ENCODE measurements at places on chromosomes 4 and X.

- no peak for DNase-seq
Measured at GRCh38 chr4:4841156-4841555, 18.3 kb upstream of the MSX1 start.

DNA sequence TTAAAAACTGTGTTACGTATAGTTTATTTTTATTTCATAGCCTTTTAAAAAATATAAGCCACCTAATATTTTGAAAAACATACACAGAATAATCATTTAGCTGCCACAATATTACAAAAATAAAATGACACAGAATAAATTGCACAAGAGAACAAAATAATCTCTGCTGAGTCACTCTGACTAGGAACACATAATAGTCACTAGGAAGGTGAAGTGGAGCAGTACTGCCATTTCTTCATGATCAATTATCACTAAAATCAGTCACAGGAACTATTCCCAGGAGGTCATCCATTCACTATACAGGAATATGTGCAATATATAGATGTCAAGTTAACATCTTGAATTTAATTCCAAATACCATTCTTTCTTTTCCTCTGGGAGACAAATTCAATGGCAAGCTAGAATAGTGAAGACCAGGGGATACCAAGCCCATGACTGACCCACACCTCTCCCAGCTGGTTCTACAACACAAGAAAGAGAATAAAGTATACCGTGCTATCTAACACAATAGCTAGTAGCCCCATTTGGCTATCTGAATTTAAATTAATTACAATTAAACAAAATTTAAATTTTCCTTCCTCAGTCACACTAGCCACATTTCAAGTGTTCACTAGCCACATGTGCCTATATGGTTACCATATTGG lies 5.9 kb downstream of the SMIM43 start:
- no peak for DNase-seq

GRCh38 chr4:168139336-168139735 lies 47.0 kb downstream of the ANXA10 start:
- DNase-seq: no peak

- no peak for DNase-seq
Measured at GRCh38 chr4:76947369-76947768, 2.2 kb upstream of the SEPTIN11 start.

DNA sequence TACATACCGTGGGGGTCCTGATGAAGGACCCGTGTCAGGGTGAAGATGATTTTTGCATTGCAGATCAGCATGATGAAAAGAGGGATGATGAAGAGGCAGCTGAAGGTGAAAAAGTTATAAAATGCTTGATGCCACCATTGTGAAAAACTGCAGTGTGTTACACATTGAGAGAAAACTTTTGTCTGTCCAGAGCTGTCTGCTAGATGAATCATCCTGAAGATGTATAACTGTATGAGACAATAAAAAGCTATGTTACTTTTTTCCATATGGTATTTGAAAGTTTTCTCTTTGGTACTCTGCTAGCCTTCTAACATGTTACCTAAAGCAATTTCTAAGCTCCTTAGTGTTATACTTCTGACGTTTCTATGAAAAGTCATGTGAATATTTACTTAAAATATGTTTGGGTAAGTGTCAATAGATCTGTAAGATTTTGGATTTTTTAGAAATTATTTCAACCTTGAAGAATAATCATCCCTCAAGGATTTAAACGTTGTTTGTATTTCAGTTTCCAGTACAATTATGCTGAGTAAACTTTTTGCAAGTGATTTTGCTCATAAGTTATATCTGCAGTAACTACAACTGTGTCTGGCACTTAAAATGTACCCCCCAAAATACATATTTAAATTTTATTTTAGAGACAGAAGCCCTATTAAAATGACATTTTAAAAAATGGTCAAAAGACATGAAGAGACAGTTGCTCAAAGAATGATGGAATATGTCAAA lies 9.5 kb downstream of the GNRHR start:
- no peak for DNase-seq
